ENCODE measurements at places on chromosomes 16 and 17. TPM values are rescaled to one million over a fixed set of nuclear protein-coding genes. Genes with fewer than 3 reads are reported as not detected.

Gene TEKT5
- total RNA-seq, result not detected

Gene WNT3
- 0.65 TPM for total RNA-seq

Gene CNTNAP1
- 52.4 TPM for total RNA-seq

Gene MAP3K14
- 3.4 TPM for total RNA-seq

Gene TLCD3B
- under 0.01 TPM for total RNA-seq

Gene RNF222
- total RNA-seq, result not detected

Gene CHD9NB
- 2.2 TPM for total RNA-seq

Gene ACSM2B
- not detected for total RNA-seq

Gene NECAB2
- 0.37 TPM for total RNA-seq

Gene COG7
- total RNA-seq, result 29.5 TPM

Gene TEX14
- total RNA-seq, result 0.05 TPM

Gene RNF227
- total RNA-seq, result 5.1 TPM

Gene FOXC2
- 4.4 TPM for total RNA-seq

Gene SMCR8
- 28.1 TPM for total RNA-seq
